ENCODE measurements at places on chromosomes 2 and 18.

- no peak for DNase-seq
Observed at GRCh38 chr2:108412995-108413710, 35.4 kb downstream of the SULT1C4 start.

- DNase-seq, result no peak
Observed at GRCh38 chr2:121319941-121320340, 34.9 kb upstream of the TFCP2L1 start.

- no peak for DNase-seq
Observed at GRCh38 chr18:10410472-10411308, 43.7 kb upstream of the APCDD1 start.

DNA sequence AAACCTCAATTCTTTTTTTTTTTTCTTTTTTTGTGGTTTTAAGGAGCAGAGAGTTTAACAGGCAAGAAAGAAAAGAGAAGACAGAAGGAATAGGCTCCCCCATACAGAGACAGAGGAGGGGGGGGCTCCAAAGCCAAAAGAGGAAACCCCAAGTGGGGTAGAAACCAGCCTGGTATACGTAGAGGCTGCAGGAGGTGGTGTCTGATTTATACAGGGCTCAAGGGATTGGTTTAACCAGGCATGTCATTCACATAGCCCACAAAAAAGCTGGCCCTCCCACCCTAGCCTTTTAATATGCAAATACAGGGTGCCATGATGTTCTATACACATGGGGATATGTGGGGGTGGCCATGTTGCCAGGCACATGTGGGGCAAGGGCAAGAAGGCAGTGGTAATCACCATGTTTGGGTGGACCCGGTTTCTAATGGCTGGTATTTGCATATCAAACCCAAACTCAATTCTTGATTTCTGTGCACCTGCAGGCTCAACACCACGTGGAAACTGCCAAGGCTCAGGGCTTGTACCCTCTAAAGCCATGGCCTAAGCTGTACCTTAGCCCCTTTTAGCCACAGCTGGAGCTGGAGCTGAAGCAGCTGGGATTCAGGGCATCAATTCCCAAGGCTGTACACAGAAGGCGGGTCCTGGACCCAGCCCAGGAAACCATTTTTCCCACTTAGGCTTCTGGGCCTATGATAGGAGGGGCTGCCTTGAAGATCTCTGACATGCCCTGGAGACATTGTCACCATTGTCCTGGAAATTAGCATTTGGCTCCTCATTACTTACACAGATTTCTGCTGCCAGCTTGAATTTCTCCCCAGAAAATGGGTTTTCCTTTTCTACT is 170.3 kb downstream of the MAIP1 start:
- DNase-seq, result no peak

GRCh38 chr2:219274361-219274921 is 4.7 kb upstream of the DNAJB2 start:
- no peak for DNase-seq

DNA sequence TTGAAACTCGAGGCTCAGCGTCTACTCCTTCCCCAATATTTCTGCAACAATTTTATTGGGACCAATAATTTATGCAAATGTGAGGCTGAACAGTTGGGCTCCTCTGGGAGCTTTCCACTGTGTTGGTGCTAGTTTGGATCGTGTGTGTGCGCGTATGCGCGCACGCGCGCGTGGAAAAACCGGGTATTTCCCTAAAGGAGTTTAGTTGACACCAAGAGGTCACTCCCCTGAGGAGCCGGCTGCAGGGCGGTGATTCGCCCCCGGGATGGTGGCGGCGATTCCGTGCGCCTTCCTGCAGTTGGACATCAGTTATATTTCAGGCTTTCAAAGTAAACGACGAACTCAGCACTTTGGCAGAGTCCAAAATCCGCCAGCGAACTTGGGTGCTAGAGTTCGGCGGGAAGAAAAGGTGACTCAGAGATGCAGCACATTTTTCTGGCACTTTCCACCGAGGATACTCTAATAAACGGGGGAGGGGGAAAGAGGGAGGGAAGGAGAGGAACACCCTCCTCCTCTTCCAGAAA is 186.5 kb upstream of the FANCL start:
- DNase-seq, result peak; percentile 63

GRCh38 chr2:44420725-44421124 is 59.0 kb downstream of the CAMKMT start:
- no peak for DNase-seq

DNA sequence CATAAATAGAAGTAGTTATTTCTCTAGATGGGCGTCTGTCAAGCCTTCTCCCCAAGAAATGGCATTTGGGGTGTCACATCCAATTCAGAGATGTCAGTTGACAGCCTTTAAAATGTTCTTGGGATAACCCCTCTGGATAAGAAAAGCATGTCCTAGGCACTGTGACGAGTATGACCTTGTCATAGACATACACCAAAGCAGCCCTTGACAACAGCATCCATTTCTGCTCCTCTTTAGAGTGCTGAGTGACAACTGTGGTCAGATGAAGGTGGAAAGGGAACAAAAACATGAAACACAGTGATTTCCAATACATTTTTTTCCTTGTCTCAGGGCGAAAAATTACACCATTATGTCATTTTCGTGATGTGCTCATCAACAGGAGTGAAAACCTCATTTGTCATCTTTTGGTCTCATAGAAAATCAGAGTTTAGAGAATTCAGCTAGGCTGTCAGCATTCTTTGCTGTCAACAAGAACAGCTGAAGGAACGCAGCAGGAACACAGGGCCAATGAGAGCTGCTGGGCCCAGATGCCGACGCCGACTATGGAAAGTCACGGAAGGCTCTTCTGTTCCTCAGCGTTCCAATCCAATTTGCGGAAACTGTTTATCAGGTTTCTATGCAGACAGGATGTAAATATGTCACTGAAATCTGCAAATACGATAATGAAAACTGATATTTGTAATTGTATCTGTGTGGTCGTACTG is 193.2 kb downstream of the ICOS start:
- no peak for DNase-seq

DNA sequence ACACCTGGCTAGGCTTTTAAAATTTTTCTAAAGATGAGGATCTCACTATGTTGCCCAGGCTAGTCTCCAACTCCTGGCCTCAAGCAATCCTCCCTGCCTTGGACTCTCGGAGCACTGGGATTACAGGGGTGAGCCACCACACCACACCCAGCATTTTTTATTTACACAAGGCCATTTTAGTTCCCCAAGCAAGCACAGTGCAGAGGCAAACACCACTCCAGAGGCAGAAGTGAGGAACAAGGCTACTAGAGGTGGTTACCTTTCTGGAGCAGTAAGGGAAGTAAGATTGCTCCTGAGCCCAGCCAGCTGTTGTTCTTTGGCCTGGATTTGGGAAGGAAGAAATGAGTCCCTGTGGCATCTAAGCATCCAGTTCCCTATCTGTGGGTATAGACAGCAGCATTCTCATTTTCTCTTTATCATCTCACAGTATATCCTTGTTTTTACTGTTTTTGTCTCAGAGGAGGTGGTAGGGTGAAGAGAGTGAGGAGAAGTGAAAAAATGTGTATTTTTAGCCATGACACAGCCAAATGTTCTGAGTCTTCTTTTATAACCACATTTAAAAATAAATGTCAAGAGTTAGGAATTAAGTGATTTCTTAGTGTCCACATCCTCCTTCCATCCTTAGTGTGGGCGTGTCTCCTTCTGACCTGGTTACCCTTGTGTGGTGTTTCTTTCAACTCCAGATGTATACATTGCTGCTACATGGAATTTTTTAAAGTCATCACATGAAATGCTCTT is 10.5 kb upstream of the TTC39C start:
- no peak for DNase-seq

GRCh38 chr2:74603282-74604000 is 44.7 kb downstream of the M1AP start:
- no peak for DNase-seq

DNA sequence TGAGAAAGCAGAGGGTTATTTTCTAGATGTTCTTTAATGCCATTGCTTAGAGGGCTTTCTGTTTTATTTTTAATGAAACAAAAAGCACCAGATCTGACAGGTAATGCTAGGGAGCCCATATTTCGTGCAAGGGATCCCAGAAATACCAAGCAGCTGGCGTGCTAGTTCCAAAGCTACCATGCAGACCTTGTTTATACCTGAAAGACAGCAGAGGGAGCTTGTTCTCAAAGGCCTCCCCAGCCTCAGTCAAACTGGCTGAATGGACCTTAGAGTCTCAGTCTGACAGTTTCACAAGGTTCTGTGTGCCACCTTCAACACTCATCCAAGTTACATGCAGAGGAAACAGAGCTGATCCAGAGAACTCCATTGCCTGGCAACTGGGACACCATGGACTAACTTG is 48.6 kb downstream of the GALNT14 start:
- DNase-seq, result no peak

DNA sequence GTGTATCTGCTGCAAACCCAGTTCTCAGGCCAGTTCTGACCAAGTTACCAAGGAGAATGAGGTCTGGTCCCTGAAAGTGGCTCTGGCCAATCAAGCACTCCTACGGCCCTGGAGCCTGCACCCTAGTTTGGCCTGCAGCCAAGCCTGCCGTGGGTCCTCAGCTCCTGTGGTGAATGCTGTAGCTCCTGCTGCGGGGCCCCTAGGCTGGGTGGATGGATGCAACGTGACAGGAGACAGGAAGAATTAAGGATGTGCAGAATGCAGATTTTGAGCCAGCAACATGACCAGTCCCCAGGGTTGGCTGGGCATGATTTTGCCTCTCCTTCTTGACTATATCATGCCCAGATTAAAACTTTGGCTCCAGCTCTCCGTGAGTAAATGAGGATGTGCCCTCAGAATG is 97.2 kb downstream of the SMAD7 start:
- no peak for DNase-seq

DNA sequence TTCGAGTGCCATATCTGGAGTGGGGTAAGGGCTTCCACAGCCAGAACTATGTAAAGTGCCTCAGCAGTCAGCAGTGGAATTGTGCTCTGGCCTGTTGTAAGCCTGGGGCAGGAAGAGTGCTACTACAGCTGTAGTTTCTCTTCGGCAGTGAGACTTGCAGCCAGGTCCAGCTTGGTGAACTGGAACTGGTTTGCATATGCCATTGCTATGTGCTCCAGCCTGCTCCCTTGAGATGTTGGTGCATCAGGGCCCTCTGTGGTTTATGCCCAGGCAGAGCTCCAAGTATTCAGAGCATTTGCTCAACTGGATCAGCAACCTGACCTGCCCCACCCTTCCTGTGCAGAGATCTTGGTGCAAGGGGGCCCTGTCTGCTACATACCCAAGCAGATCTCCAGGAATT is 47.8 kb downstream of the ZNF804A start:
- DNase-seq, result no peak

DNA sequence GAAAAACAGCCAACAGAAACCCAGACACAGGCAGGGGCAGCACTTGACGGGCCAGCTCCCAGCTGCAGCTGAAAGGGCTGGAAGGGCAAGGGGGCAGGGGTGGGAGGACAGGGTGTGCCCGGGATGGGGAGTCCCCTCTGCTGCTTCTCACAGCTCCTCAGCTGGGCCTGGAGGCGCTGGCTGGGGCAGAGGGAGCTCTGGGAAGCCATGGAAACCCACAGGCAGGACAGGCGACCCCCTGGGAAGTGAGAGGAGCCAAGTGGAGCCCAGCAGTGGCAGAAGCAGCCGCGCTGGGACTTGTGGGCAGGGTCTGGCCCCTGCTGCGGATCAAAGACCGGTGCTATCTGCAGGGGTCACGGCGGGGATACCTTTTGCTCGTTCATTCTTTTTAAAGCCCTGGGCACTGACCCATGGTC is 20.7 kb downstream of the OTOF start:
- DNase-seq, result no peak

DNA sequence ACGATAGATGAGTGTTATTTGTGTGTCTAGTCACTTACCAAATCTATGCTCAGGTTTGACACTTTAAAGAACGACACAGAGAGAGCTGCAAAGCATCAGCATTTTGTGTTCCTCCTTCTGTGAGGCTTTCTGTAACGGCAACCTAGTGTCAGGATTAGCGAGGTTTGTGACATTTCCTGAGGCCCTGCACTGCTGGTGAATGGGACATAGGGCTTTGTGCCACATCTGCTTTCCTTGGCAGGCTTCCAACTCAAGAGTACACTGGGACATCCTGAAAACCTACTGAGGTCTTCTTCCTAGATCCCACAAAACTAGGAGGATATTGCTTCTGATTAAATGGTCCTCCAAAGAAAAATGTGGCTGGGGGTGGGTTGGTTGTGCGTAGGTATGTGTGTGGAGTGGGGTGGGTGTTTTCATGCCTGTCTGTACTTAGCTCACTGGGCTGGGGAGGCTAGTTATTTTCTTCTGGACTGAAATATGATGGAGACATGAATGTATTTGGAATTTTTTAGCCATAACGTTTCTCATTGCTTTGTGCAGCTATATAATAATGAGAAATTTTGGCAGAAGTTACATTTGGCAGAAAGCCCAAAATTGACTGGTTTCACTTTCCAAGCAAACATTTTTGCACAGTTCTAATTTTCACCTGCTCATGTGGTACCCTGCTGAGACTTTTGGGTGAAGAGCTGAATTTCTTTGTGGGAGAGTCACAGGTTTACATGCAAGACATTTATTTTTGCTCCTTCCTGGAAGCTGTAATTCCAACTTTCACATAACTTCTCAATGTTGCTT is 308.4 kb downstream of the XIRP2 start:
- DNase-seq, result no peak

DNA sequence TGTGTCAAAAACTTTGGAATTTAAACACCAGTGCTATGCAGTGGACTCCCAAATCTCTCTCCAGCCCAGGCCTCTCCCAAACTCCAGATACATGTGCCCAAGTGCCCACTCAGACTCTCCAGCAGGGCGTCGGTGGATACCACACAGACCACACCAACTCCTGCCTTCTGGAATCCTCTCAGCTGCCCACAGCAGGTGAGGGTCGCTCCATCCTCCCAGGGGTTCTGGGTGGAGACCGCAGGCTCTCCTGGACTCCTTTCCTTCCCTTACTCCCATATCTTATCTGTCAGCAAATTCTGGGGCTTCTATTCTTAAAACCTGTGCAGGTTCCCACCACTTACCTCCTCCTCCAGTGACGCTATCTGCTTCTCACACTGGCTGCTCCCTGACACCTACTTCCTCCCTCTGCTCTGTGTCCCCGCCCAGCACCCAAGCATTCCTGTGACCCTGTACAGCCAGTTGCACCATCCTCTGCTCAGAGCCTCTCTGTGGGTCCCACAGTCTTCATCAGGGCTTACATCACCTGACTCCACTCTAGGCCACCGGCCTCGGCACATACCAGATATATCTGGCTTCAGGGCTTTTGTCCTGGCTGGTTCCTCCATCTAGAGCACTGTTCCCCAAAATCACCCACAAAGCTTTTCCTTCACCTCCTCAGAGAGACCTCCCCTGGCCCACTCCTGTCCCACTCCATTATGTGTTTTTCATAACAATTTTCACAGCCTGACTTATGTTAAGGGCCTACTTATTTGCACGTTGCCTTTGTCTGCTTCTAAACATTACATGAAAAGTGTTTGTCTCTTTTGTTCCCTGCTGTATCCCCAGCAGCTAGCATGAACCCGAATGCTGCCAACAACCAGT is 2.6 kb upstream of the IMP4 start:
- no peak for DNase-seq

GRCh38 chr18:3048121-3048520 is 35.2 kb upstream of the LPIN2 start:
- DNase-seq, result no peak

GRCh38 chr18:23259701-23260681 is 124.7 kb downstream of the CABLES1 start:
- DNase-seq, result peak; percentile 95

GRCh38 chr2:168522446-168522845 is 66.4 kb downstream of the CERS6 start:
- no peak for DNase-seq

- peak; percentile 64 for DNase-seq
Observed at GRCh38 chr18:77133835-77134496, 1.4 kb upstream of the MBP start.

- no peak for DNase-seq
Observed at GRCh38 chr18:38941711-38942561, 1376.3 kb upstream of the CELF4 start.
